ENCODE measurements at places on chromosomes 2 and 18.

- DNase-seq = peak; percentile 5
These were observed 26.9 kb downstream of the C18orf63 start for GRCh38 chr18:74342416-74343043.

DNA sequence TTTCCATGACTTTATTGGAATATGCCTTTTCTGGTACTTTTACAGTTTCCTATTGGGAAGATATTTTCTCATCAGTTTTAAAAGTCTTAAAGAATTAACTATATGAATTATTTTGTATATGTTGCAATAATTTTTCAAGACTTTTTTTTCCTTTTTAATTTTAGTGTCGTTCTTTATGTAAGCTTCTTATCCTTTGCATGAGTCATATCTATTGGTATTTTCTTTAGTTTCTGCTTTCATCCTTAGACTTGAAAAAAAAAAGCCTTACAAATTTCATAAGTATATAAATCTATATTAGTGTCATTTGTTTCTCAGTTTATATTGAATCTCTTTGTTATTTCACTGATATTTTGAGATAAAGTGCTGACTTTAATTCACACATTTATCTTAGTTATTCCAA is 94.9 kb downstream of the DSEL start:
- DNase-seq = no peak

GRCh38 chr18:46148810-46149209 is 44.6 kb downstream of the HAUS1 start:
- DNase-seq = peak; percentile 3

- DNase-seq = no peak
These were observed 87.2 kb upstream of the NXPH2 start for GRCh38 chr2:138867341-138867740.

DNA sequence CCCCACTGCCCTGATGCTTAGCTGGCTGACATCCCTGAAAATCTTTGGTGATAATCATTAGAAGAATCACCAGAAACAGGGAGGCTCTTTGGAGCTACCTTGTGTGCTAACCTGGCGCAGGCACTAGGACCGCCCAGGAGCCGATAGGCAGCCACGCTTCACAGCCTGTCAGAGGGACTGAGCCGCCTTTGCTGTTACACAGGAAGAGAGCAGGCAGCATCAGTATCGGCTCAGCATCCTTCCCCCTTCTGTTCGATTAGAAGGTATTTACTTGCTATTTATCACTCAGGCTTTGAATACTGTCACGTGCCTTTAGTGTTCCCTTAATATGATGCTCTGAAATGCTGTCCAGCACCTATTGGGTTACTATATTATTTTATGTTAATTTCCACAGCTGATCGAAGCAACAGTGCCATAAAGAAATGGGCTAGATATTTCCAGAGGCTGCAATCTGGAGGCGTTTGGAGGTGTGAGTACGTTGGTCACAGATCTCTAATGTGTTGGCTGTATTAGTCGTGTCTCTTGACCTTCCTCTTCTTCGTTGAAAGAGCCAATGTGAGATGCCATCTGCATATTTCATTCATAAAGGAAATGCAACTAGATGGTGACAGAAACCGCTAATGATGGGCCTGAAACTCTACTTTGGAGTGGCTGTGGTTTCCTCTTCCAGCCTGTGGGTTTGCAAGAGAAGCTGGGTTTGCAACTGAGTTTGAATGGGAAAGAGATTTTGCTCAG is 110.4 kb upstream of the RAB27B start:
- peak; percentile 36 for DNase-seq

DNA sequence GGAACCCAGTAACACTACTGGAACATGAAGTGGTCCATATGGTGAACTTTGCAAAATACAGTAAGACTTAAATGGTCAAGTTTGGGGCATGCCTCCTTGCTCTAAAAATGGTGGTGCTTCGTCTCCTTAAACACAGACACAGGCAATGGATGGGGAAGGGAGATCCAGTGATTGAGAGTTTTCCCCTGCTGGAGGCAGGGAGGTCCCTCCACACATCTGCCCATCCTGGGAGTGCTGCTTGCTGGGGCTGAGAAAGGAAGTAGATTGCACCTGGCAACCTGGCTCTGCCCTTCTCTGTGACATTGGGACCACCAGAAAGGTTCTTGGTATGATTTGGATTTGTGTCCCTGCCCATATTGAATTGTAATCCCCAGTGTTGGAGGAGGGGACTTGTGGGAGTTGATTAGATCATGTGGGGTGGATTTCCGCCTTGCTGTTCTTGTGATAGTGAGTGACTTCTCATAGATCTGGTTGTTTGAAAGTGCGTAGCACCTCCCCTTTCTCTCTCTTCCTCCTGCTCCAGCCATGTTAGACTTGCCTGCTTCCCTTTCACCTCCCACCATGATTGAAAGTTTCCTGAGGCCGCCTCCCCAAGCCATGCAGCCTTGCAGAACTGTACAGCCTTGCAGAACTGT is 35.4 kb upstream of the SKOR2 start:
- no peak for DNase-seq

GRCh38 chr2:85441864-85442263 is 23.4 kb downstream of the SH2D6 start:
- no peak for DNase-seq

DNA sequence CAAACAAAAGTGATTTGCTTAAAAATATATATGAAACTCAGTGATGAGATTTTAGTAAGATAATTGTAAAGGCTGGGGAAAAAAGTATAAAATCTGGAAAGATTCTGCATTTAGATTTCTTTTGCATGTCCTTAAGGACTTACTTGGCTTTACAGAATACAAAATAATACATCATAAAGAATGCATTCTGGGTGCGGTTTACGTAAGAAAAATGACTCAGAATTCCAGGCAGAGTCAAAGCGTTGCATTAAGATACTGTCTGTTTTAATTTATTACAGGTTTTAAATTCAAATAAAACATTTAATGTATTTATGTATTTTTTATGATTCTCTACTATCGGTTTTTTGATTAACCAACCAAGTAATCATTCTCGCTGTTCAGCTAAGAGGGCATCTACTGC is 178.0 kb downstream of the SH3BP4 start:
- DNase-seq = no peak

DNA sequence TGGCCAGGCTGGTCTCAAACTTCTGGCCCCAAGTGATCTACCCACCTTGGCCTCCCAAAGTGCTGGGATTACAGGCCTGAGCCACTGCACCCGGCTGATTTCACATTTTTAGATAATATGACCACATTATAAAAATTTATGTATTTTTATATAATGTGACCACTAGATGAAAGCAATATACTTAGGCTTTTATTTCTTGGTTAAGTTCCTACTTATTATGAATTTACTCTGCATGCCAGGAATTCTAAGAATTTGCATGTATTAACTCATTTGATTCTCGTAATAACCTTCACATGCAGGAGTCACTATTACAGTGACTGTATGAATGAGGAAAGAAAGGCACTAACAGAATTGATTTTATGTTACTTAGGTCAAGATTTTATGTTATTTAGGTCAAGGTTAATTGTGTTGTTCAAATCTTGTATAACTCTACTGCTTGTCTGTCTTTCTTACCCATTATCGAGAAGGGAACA is 25.6 kb upstream of the CASP8 start:
- DNase-seq = no peak
